CD4-positive, alpha-beta T cell treated with Interferon gamma for 1 hour (primary cell): ENCODE measurements at places on chromosomes 7 and 10.

DNA sequence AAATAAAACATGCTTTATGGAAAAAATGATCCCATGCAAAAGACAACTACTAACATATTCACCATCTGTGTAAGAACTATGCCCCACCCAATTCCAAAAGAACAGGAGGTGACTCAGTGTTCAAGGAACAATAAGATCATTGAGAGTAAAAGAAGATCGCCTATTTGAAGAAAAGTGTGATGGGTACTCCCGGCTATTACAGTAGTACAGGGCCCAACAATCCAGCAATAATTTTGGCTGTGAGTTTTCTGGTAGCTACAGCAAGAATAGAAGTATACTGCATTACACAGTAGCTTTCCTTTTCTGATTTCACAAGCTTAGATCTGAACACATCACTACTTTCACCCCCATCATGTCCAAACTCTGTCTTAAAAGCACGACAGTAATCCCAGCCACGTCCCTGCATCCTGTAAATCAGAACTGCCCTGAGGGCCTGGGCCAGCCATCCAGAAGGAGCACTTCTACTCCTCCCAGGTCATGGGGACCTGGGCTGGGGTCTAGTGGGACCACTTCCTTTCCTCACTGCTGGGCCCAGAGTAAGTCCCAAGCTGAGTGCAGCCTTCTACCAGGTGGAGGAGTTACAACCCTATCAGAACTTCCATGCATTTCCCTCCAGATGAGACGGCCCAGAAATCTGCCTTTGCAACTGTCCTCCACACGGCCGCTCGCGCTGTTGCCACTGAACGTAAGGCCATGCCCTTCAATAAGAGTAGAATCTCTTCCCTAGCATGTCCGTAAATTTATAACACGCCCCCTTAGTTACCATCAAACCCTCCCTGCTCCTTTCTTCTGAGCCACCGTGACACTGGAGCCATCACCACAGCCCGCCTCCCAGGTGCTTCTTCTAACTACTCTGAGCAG lies 7.9 kb downstream of the ESYT2 start:
- DNase-seq: no peak

DNA sequence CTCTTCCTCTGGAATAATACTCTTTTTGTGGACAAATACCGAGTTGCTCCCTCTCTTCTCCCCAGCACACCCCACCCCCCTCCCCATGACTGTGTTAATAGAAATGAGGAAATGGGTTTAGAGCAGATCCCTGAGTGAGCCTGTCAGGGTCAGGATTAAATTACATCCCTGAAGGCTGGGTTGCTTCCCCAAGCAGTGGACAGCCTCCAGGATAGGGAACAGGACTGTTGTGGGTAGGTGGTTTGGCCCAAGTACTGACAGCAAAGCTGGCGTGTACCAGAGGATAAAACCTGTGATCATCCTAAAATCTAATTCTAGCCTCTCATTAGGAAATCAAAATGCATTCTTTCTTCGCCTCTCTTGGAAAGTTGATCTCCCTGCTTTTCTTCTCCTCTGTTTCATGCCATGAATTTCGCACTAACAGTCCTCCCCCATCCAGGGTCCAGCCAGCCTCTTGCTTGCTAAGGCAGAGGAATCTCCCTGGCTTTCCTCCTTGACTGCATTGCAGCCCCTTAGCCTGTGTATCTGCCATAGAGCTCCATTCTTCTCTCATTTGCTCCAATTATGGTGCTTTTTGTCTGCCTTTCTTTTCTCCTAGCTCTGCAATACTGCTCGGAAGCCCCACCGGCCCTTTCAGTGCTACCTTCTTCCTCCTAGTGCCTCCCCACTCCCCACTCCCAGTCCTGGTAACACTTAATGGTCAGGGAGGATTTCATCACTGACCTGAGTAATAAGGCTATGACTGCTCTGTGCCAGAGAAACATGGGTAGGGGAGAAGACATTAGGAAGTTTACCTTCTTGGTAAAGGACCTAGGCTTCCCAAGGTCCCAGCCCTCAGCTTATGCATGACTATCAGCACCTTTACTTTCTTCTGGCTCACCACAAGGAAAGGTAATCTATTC lies 8.4 kb downstream of the LRRC4 start:
- DNase-seq: no peak

- no peak for DNase-seq
Observed at GRCh38 chr7:70384024-70384423, 747.9 kb upstream of the GALNT17 start.

- DNase-seq: no peak
Observed at GRCh38 chr7:98474558-98474957, 73.7 kb upstream of the BAIAP2L1 start.

DNA sequence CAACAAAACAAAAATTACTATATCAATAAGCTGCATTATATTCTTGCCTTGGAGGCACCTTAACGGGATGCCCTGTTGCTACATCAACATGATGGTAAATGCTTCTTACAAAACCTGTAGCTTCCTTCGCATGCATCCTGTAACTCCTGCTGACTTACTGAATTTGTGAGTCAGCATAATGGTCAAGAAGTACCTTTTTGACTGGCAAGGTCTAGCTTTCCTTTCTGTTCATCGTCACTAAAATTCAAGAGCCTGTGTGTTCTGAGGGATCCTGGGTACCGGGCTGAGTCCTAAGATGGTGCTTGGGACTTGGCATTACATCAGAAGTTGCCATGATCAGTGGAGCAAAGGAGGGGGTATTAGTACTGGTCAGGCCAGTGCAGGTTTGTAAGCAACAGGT lies 4.9 kb downstream of the PFKFB3 start:
- DNase-seq: no peak

- DNase-seq: no peak
Observed at GRCh38 chr7:151024435-151025056, at the start of gene ATG9B. Gene ATG9B, minus strand, starts transcription at chr7:151024494. Its CDS starts 71 bp downstream, at chr7:151024423.

GRCh38 chr10:6353526-6353925 lies 150.8 kb downstream of the PFKFB3 start:
- no peak for DNase-seq

GRCh38 chr10:3727268-3727667 lies 57.7 kb downstream of the KLF6 start:
- DNase-seq: no peak

DNA sequence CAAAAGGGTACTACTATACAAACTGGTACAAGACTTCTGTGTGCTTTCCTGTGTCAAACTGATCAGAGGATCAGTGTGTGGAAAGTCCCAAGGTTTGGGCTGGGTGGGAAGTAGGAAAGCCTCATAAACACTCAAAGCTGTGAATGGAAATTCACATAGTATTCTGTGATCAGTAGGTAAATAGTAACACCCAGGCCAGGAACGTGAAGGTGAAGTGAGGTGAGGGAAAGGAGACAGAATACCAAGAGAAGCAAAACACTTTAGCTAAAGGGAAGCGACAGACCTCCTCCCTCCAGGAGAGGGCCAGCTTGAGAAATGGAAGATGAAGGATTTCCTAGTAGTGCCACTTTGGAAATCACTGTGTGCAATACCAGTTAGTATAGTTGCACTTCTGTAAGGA lies 451.9 kb downstream of the KCNMA1 start:
- DNase-seq: no peak

DNA sequence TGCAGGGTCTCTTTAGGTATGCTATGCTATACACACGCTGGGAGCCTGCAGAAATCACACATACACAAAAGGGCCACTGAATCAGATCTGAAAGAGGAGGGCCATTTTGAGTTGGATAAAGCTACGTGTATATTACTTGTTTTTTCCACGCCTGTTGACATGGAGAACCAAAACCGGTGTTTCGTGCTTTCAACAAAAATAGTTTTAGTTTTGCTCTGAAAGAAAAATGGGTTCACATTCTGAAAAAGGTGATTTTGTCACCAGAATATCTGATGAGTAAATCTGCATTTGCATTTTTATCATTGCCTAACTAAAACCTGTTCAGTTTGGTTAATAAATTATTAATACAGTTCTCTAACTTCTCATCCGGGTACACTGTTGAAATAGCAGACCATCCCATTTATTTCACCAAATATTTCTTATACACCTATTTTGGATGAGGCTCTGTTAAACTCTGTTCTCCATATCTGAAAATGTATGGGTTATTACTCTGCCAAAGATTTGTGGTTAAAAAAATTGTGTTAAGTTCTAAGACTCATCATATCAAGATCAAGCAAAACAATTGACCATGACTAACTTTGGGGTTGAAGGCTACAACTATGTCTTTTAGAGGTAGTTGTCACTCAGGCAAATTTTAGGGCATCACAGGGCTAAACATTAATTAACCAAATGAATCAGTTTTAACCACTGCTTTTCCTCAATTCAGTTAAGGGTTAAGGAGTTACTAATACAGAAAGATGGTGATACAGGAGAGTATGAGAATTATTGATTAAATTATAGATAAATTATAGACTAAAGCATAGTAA lies 101.2 kb upstream of the RPA3 start:
- no peak for DNase-seq

DNA sequence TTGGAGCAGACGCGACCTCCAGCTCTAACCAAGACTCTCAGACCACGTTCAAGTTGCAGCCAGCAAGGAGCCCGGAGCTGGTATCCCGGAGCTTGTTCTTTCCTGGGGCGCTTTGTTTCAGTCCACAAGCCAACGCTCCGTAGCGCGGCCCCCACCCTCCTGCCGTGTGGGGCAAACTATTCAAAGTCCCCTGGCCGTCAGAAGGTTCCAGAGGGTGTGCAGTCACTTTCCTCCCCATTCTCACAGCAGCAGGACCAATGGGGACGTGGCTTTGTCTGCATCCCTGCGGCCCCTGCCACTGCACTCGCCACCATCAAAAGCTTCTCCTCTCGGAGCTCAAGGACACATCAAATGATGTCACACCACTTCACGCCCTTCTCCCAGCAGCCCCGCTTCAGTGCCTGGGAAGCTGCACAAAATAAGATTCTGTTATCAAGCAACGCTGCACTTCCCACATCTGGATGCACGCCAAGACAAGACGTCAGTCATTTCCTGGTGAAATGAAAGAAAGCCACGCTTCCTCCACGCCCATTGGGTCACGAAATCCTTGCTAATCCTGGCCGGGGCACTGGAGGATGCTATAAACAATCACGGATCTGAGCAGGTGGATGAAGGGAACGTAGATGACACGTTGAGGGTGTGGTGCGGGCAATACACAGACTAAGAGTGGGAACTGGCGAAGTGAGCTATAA lies 348.2 kb downstream of the PTPRN2 start:
- DNase-seq: no peak

DNA sequence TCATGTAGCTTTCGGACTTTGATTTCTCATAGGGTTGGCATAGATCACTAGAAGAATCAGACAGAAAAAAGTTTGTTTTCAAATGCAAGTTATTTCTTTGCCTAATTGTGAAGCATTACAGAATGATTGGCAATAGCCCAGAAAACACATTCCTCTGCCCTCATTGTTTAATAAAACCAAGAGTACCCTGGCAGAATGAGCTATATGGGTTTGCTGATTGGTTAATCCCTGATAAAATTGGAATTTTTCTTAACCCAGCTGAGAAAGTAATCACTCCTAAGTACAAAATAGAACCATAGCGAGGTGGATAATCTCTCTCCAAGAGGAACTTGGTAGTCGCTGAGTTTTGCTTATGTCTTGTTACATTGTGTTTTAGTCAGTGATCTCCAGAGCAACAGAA lies 30.9 kb upstream of the CREB5 start:
- no peak for DNase-seq

DNA sequence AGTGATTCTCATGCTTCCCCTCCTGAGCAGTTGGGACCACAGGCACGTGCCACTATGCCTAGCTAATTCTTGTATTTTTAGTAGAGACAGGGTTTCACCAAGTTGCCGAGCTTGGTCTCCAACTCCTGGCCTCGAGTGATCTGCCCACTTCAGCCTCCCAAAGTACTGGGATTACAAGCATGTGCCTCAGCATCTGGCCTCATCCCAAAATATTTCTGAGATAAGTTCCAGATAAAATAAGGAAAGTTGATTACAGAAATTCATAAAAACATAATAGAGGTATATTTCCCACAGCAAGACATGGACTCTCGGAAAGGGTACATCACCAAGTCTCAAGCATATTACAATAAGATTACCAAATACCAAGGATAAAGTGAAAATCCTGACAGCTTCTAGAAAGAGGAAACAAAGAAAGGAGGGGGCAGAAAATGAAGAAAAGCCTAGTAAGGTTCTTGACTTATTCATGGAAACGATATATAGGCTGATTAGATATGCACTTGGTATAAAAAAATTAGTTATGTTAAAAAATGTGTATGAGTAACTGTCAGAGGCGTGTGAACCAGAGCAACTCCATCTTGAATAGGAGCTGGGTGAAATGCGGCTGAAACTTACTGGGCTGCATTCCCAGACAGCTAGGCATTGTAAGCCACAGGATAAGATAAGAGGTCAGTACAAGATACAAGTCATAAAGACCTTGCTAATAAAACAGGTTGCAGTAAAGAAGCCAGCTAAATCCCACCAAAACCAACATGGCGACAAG lies 35.0 kb downstream of the IQUB start:
- no peak for DNase-seq

DNA sequence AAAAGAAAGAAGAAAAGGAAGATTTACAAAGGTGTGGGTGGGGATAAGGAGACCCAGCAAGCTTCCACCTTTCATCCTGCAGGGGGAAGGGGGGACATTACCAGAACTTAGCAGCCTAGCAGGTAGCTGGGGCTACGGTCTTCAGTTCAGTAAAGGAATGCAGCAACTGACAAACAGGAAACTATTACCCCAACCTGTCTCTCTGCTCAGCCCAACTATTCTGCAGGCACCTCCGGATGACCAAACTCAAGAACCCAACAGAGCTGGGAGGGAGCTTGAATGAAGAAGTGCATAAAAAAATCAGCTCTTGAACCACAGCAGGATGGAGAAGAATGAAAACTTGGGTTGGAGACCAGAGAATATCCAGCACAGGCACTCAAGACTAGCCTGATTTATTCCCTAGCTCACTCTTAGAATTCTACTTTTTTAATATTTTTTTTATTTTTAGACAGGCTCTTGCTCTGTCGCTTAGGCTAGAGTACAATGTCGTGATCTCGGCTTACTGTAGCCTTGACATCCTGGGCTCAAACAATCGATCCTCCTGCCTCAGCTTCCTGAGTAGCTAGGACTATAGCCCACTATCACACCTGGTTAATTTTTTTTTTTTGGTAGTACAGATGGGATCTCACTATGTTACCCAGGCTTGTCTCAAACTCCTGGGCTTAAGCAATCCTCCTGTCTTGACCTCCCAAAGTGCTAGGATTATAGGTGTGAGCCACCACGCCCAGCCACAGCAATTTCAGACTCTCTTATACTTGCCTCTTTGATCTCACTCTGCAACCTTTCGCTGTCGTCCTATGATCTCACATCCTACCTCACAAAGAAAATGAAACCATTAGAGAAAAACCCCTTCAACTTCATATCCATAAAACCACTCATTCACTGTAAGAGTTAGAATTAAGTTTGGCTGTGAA lies 18.5 kb upstream of the C10orf67 start:
- peak; percentile 13 for DNase-seq

DNA sequence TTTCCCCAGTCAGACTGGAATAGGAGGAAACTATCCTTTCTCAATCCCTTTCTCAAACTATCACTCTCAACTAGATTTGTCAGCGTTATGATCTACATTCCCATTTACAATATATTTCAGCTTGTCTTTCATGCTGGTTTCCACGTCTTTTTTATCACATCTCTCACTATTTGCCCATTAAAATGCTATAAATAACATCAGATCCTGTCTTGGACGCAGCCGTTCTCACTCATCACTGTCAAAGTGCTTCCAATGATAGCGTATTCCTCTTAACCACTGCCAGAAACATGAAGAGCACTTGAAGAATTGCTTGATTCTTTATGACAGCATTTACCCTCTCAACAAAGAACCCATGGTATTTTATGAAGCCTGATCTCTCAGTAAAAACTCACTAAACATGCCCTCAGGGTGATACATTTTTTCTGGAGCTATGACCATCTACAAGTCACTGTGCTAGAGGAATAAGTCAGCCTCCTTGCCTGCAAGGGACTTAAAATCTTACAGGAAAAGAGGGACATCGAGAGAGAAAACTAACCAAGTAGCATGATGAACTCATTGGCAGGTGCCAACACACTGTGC lies 205.6 kb upstream of the PFKP start:
- DNase-seq: no peak

GRCh38 chr10:71029411-71029892 lies 141.1 kb upstream of the PCBD1 start:
- no peak for DNase-seq
